ENCODE measurements at places on chromosomes 1 and 21.
A peak's percentile ranks its signal among the peaks of the same experiment; 100 is the strongest.

DNA sequence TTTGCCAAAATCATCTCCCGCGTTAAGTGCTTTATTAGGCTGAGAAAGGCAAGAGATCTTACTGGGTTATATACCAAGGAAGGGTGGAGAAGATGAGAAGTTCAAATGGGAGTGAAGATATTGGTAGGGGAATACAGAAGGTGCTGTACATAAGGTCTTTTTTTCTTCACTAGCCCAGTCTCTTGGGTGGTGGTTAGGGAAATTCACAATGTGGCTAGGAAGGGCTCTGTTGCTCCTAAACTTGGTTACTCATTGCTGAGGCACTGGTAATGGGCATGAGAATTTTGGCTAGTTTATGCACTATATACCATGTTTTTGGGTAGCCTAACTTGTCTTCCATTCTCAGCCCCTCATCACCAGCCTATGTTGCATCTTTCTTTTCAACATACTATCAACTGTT is 50.6 kb downstream of the LHX4 start:
- no peak for DNase-seq

- peak; percentile 27 for DNase-seq
Measured at GRCh38 chr1:161915051-161915503, 108.6 kb downstream of the OLFML2B start.

- DNase-seq: no peak
Measured at GRCh38 chr1:234842726-234843641, 233.0 kb upstream of the IRF2BP2 start.

DNA sequence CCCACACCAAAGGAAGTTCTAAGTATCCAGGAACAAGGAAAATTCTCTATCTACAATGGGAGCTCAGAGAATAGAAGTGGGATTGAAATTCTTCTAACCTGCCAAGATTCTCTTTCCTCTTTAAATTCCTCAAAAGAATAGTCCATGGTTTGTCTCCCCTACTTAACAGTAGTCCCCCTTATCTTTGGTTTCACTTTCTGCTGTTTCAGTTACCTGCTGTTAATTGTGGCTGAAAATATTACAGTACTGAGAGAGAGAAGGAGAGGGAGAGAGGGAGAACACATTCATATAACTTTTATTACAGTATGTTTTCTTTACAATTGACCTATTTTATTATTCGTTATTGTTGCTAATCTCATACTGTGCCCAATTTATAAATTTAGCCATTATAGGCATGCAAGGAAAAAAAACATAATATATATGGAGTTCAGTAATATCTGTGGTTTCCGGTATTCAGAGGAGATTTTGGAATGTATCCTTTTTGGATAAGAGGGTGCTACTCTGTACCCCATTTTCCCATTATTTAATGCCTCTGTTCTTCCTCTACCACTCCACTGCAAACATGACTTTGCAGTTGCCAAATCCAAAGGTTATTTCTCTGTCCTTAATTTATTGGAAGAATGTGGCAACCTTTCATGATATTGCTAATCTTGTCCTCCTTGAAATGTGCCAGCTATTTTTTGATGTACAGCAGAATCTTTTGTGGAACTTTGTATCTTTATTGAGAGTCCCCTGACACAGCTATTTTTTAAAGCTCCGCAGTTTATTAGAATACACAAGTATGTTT is 68.0 kb downstream of the USP25 start:
- no peak for DNase-seq
